ENCODE measurements at places on chromosomes 6 and 20.

DNA sequence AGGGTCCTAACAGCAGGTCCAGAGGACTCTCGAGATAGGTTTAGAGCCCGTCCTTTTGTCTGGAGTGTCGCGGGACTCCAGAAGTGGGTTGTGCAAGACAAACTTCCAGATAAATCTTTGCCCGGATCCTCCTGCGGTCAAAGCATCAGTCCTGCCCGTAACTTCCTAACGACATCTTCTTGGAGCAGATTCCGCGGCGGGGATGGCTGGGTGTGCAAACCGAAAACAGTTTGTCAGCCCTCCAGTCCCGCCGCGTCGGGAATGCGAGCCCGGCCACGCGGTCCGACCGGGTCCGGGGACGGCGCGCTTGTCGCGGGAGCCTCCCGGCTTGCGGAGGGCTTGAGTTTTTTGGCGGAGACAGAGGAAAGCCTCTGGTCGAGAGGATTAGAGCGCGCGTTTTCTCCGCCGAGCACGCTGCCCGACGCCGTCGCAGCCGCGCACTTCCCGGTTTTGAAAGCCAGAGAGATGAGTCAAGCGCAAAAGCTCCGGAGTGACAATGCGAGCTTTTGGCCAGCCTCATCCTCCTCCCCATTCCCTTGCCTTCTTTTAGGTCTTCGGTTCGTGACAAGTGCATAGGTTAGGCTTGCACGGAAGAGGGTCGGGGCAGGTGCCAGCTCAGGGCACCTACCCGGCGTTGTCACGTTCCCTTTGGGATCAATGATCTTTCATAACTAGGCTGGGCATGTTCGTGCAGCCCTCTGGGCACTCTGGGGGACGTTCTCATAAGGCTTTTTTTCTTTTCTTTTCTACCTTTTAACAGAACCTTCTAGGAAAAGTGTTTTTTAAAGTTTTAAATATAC, 91.3 kb upstream of the PRDM1 start:
- DNase-seq = peak; percentile 47

DNA sequence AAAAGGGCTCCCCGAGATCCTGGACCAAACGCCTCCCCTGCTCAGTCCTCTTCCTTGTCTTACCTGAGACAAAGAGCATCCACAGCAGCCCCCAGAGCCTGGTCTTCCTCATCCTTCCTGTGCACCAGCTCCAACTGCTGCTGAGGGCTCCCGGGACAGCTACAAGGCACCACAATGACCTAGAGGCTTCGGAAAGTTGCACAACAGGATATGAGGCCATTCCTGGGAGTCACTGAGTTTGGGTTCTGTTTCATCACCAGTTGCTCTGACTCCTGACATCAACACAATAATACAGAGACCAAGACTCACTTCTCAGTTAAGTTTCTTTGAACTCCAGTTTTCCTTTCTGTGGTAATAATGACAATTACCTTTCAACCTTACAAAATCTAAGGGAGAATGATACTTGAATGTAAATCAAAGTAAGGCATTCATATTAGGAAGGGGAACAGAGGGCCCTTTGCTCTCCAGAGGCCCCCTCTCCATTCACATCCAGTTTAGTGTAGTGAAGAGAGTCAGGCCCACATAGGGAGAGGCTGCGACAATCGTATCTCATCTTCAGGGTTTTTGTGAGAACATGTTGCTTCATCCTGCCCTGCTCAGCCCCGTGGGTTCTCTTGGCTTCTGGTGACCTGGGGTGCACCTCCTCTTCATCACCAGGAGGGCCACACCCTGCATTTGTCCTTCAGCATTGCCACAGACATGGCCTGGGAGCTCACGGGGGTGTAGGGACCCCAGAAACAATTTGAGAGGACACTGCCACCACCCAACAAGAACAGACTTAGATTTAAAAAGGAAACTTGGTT, at the start of gene TREM1:
Gene TREM1, minus strand, starts transcription at position 139 of the 803 bp plus-strand sequence. Its CDS starts 27 bp downstream, at position 112.
- peak; percentile 18 for DNase-seq

DNA sequence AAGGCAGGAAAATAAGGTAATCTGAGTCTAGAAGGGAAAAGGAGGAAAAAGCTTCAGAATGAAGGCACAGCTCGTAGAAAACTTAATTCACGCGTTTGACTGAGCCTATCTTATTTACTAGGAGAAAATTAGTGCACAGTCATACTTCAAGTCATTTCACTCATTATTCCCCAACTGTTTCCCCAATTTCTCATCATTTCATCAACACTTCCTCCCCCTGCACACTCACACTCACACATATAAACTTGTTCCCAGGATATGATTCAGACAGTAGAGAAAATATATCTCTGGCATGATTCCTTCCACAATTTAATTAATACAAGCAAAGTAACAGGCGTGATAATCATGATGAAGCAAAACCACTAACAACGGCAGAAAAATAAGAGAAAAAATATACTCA, 94.5 kb upstream of the F13A1 start:
- DNase-seq = no peak

- DNase-seq = no peak
These were observed 179.8 kb downstream of the GMPR start for GRCh38 chr6:16418151-16418550.
